ENCODE measurements at places on chromosomes 7 and 10.

DNA sequence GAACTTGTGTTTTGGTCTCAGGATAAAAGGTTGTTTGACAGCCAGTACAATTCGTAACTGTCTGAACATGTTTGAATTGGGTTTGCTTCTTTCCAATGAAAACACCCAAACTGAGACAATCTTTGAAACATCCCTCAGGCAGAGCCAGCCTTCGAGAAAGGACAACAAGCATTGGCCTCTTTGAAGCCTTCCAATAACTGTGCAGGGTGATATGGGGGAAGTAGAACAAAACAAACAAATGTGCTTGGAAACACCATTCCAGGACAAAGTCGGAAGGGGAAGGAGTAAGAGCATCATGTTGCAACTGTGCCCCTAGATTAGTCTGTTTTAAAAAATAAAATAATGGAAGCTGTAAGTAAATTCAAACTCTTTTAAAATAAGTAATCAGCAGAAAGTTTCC is 39.5 kb downstream of the IL2RA start:
- DNase-seq, result no peak

GRCh38 chr10:34845070-34845469 is 30.0 kb upstream of the PARD3 start:
- no peak for DNase-seq

DNA sequence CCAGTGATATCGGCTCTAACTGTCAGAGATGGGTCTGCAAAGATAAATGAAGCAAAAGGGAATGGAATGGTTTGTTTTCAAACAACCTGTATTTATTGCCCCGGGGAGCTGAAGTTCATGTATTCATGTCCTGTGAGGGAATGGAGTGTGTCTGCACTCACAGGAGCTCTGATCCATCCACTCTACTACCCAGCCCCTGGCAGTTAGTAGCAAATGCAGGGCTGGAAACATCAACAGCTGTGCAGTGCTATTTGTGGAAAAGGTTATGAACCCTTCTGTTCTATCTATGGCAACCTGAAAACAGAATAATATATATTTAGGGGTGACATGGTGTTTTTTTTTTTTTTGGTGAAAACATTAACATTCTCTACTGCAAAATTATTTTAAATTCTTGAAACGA is 9.8 kb downstream of the AGR2 start:
- no peak for DNase-seq

- DNase-seq, result peak; percentile 18
Observed at GRCh38 chr10:12720217-12720981, 281.1 kb downstream of the CCDC3 start.

DNA sequence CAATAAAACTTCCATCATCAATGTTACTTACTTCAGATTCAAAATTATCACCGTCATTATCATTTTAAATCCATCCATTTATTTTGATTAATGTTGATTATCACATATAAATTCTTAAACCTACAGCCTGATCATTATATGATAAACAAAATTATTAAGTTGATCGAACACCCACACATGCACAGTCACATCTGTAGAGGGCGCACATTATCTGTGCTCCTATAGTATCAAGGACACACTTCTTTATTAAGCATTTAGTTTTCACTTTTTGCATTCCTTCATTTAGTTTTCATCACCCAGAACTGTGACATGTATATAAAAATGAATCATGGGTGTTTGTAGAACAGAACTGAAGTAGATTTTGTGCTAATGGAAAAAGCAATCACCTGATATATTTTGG is 26.2 kb upstream of the ZNF716 start:
- no peak for DNase-seq

DNA sequence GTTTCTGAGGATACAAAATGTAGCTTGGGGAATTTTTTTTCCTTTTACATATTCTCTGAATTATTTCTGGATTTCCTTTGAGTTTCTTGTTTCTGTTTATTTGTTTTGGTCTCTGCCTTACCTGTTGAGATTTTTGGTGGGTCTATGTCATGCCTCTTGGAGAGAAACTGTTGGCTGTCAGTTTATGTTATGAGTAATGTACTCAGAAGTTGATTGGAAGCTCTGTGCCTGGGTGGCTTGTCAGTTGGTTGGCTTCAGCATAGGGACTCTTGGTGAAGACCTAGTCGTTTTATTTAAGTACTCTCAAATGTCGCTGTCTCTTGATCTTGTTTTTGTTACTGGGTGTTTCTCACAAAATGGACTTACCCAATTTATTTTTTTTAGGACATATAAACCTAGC is 132.4 kb downstream of the CDK14 start:
- no peak for DNase-seq

- DNase-seq, result no peak
Observed at GRCh38 chr10:102781921-102782557, 38.3 kb downstream of the WBP1L start.

GRCh38 chr7:83633516-83633915 is 15.4 kb downstream of the SEMA3E start:
- DNase-seq, result no peak

DNA sequence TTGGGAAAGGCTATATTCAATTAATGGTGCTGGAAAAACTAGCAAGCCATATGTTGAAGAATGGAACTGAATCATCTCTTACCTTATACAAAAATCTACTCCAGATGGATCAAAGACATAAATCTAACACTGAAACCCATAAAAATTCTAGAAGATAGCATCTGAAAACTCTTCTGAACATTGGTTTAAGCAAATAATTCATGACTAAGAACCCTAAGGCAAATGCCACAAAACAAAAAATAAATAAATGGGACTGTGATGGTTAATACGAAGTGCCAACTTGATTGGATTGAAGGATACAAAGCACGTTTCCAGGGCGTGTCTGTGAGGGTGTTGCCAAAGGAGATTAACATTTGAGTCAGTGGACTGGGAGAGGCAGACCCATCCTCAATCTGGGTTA is 1130.0 kb downstream of the DNAJB9 start:
- DNase-seq, result no peak

- no peak for DNase-seq
Observed at GRCh38 chr10:42879380-42880254, 97.0 kb downstream of the BMS1 start.

DNA sequence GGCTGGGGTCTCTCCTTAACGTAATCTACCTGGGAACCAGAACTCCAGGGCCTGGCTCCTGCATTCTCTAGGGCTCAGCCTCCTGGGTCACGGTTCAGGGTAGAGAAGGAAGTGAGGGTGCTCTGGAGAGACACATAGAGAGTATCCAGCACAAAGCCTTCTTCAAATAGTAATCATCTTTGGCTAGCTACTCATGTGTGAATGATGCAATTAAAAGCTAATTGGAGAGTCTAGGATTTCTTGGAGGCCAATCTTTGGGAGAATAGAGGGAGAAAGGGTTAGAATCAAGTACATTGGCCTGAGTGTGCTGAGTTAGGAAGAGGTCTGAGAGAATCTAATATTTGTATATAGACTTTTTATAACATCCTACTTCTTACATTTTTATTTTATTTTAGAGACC is 24.0 kb upstream of the MALRD1 start:
- no peak for DNase-seq

DNA sequence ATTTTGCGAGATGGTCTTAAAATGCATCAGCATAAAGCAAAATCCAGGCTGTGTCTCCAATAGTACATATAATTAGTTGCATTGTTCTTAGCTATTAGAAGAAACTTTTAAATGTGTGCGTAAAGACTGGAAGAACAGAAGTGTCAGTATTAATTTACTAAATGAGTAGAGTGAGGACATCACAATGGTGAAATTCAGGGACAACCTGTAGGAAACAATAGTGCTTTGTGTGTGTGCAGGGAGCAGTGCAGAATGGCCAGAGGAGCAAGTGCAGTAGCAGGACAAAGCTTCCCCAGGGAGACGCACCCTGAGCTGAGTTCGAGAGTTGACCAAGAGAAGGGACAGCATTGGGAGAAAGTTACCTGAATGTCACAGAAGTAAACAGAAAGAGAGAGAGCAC is 13.7 kb downstream of the ITGB8 start:
- DNase-seq, result no peak

GRCh38 chr10:99280472-99280871 is 44.8 kb upstream of the HPSE2 start:
- no peak for DNase-seq

- no peak for DNase-seq
Observed at GRCh38 chr7:85685901-85686300, 499.0 kb upstream of the SEMA3D start.

GRCh38 chr10:78302989-78303854 is 269.6 kb downstream of the RPS24 start:
- peak; percentile 81 for DNase-seq

DNA sequence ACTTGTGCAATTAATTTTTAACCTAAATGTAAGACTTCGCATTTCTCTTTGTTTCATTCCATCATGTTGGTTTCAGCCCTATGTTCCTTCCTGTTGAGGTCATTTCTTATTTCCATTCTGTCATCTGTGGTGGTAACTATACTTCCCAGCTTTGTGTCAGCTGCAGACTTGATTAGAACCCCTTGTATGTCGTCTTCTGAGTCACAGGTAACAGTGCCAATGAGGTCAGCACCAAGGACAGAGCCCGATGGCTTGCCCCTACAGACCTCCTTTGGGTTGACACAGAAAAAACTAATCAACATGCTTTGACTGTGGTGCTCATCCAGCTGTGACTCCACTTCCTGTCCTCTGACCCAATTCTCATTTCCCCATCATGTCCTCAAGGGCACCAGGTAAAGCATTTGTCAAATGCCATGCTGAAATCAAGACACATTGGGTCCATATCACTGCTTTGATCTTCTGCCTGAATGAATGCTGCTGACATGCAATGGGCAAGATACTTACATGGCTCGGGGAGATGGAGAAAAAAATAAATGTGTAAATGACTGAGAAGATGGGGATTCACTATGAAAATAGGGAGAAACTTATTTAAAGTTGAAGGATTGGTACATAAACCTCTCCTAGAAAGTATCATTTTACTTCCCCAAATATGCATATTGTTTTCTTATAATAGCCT is 25.6 kb upstream of the CRTAC1 start:
- DNase-seq, result no peak

GRCh38 chr7:23072048-23072447 is 33.5 kb upstream of the KLHL7 start:
- no peak for DNase-seq

DNA sequence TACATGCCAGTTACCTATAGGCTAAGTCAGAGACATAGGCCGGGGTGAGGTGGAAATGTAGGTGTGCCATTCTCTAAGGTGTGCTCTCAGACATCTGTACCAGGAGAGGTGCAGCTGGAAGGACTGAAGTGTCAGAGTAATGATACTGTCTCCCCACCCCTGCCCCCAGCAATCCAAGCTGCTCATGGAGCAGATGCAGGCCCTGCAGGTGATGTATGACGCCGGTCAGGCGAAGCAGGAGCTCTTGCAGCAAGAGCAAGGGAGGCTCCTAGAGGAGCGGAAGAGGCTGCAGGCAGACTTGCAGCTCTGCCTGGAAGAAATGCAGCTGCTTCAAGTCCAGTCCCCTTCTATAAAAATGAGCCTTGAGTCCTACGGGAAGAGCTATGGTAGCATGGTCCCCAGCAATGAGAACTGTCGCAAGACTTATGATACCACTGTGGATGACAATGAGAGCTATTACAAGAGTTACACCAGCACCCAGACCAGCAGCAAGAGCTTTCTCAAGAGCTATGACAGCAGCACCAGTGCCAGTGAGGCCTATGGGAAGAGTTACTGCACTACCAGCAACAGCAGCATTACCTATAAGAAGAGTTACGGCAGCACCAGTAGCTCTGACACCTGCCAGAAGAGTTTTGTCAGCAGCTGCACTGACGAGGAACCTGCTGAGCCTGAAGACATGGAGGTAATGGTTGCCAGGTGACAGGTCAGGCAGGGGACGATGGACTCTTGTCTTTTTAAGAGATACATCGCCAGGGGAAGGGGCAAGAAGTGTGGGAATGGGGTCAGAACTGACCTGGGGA is 18.4 kb upstream of the FLNC start:
- DNase-seq, result no peak

DNA sequence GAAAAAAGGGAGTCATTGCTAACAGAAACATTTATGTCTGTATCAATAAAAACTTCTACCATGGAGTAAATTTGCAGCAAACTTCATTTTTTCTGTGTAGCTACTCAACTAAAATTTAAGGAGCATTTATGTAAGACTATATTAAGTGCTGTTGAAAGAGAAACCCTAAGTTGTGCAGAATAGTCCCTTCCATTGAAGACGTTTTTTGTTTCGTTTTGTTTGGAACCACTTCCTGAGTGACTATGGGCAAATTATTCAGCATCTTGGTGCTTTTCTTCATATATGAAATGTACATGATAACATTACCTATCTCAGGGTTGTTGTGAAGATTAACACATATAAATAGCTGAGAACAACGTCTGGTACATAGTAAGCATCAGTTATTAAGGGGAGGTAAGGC is 24.3 kb downstream of the SEM1 start:
- no peak for DNase-seq

- DNase-seq, result no peak
Observed at GRCh38 chr7:27991006-27991528, 189.5 kb downstream of the JAZF1 start.

- no peak for DNase-seq
Observed at GRCh38 chr10:98422182-98422581, 7.2 kb upstream of the PYROXD2 start.

DNA sequence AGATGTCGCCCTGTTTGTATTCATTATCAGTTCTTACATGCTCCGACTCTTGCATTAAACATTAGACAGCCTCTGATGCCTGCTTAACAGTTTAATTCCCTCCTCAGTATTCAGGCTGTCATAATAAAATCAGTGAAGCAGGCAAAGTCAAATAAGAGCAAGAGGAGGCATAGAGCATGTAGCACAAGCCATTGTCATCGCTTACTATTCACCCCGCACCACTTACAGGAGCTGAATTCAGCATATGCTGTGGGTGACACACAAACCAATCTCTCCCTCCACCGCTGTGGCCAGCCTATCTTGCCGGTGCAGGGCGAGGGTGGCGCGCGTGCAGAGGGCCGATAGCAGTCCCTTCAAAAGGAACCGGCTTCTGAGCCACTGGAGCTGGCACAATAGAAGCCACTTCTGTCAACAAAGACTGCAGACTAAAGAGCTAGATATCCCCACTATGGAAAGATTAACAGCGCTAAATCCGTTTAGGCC is 433.2 kb upstream of the MGMT start:
- no peak for DNase-seq

DNA sequence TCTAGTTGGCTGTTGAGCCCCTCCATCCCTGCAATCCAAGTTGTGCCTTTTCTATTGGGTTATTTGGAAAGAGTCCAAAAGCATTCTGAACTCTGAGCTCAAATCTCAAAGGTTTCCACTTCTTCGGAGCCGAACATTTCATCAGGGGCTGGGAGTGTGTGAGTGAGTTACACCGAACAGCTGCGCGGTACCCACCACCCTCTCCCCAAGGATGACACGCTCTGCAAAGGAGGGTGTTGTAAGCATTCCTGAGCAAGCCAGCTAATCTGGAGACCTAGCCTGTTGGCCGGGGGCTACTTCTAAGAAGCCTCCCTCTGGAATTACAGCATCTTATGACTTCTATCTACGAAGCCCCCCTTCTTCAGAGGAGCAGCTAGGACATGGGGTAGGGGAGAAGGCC is 270.5 kb downstream of the CREB5 start:
- DNase-seq, result no peak
